ENCODE measurements at places on chromosomes 12 and 14.

GRCh38 chr12:18468246-18469075 is 207.1 kb downstream of the PIK3C2G start:
- DNase-seq = no peak

GRCh38 chr14:60563113-60563512 is 54.2 kb downstream of the SIX6 start:
- DNase-seq = no peak

- DNase-seq = no peak
Measured at GRCh38 chr14:22980672-22981089, 1.7 kb downstream of the AJUBA start.

GRCh38 chr12:5581019-5581418 is 149.1 kb downstream of the NTF3 start:
- DNase-seq = no peak

DNA sequence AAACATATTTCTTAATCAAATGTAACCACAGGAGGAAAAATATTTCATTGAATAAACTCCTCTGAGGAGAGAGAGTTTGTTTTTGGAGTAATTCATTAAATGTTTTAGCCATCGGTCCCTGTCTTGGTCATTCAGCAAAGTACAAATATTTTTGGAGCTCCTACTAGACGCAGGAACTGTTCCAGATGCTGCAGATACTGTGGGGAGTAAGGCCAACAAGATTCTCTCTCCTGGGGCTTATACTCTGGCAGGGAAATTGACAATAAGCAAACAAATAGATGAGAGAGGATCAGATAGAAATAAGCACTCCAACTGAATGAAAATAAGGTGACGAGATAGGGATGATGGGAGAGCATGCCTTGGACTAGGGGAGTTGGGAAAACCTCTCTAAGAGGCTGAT is 264.1 kb downstream of the TTC8 start:
- no peak for DNase-seq

DNA sequence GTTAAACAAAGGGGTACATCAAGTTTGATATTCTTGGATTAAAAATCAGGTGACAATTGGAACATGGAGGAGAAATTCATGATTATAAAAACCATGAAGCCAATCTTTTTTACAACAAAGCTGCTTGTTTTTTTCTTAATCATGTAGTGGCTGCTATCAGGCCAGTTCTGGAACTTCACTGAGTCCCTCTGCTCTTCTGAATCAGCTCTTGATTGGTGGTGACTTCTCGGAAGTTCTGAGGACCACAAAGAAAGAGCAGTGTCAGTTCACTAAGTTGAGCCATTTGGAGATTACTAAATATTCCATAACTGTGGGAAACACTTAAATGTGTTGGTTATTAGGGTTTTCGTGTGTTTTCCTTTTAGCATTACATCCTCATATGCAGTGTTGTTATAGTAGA is 8.5 kb downstream of the EIF4B start:
- DNase-seq = no peak

DNA sequence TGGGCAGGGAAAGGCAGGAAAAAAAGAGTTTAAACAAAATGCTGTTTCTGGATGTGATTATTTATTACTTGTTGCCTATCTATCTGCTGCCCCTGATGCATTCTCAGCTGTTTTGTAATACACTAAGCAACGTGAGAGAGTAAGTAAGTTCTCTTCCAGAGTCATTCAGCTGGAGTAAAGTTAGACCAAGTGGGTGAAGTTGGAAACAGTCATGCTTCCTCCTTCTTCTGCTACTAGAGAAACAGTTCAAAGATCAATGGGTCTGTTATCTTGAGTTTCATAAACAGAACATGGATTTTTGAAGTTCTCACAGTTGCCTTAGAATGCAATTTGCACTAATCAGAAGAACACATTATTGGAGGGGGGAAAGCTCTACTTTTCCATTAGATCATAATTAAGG is 279.3 kb downstream of the EGLN3 start:
- DNase-seq = no peak

GRCh38 chr12:11553871-11554533 is 95.5 kb upstream of the ETV6 start:
- peak; percentile 0 for DNase-seq

DNA sequence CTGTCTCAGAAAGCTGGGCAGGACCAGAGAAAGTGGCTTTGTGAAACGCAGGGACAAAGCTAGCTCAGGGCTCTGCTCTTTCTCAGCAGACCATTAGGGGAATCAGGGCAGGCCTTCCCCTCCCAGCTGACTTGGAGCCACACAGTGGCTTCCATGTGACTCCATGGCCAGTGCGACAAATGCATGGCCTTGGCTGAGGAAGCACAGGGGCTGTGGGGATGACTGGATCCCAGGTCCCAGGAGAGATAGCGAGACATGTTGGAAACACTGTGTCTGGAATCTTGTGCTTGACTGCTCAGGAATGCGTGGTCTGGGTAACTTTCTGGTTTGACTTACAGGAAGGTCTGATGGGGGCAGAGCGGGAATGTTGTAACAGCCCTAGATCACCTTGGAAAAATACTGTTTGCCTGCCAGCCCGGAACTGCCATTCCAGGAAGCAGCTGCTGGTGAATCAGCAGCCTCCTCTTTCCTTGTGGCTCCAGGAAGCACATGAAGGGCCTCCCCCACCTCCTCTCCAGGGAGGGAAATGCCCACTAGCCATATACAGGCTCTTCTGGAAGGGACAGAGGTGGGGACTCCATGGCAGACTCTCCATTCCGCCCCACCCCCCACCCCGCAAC is 133.5 kb upstream of the HIF1A start:
- no peak for DNase-seq

DNA sequence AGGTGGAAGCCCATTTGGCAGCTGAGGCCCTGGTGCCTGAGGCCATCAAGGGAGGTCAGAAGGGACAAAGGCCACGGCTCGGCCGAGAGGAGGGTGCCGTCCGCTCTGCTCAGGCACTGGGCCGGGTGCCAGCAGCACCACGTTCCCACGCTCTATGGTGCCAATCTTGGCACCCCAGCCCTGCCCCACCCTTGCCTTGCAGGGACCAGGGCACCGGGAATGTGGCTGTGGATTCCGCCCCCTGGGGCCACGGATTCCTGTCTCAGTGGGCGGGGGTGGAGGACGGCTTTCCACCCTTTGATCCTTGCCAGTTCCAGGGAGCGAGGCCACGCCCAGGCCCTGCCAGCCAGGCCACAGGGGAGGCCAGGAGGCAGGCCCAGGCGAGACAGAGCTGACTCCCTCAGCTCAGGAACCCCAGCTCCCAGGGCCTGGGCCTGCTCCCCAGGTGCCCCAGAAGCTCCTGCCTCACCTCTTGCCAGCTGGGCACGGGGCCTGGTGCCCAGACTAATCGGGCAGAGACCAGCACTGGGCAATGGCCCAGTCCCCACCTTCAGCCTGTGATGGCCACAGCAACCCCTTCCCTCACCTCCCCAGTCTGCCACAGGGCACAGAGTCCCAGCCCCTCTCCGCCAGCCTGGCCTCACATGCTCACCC is 26.4 kb upstream of the GPR132 start:
- DNase-seq = no peak

DNA sequence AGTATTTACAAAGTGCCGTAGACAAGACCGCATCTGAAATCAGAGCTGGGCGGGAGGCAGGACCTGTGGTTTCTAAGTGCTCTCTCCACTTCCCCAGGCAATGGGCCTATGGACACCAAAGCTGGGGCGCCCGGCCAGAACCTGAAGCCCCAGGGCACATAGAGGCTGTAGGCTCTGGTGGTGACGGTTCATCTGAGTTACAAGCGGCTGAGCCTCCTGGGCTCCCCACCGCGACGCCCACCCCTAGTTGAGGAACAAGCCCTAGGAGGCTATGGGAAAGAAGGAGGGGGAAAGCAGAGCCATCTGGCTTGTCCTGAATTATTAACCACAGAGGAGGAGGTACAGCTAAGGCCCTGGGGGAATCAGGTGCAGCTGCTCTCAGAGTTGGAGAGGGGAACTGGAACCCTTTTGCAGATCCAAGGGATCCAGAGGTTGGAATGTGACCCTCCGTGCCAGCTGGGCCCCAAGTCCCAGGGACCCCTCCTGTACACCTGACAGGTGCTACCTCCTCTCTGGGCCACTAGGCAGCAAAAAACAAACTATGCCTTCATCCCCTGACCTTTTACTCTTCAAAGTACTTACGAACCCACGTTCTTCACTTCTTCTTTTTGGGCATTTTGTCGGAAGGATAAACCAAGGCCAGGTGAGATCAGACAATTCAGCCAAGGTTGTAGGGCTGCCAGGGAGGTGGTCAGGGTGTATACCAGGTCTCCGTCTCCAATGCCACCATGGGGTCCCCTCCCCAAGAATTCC is 77.2 kb downstream of the ARL6IP4 start:
- DNase-seq = peak; percentile 79

DNA sequence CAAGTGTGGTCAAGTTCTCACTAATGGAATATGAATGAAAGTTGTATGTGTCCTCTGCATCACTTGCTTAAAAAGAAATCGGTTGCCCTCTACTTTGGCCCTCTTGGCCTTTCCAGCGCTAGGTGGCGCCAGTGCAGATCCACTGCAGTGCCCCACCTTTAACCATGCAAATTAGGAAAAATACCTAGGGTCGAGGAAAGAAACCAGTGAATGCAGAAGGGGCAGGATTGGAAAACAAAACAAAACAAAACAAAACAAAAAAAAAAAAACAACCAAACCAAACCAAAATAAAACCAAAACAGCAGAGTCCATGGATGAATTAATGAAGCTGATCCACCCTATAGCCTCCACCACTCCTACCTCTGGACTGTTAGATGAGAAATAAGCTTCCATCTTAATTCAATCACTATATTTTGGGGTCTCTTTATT is 12.9 kb upstream of the NEMF start:
- DNase-seq = peak; percentile 25

DNA sequence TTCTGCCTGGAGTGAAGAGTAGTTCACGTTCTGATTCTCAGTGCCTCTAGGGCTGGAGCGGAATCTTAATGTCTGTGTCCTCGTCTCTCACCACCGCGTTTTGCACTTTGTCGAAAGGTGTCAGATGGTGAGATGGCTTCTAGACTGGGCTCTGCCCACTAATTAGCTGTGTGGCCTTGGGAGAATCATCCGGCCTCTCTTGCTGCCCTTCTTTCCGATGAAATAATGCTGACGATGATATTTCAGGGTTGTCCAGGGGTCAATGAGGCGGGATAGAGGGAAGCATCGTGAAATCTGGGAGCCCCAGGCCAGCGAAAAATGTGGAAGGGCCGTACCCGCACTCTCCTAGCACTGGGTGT is 811 bp upstream of the GALNT16 start:
- DNase-seq = no peak

DNA sequence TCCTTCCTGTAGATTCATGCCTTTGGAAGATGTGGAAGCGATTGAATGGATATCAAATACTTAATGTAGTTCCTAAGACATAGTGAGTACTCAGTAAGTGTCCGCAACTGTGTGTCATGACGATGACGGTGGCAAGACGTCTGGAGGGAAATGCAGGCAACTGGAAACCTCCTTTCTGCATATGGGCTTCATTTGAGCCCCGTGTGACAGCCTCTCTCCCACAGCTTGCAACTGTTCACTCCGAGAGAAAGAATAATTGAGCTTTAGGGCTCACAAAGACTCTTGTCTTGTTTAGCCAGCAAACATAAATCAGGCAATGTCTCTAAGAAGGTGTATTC is 6.9 kb downstream of the CFAP251 start:
- DNase-seq = no peak

GRCh38 chr14:79822034-79822433 is 389.3 kb downstream of the DIO2 start:
- DNase-seq = no peak

GRCh38 chr14:105309371-105309770 is 5.2 kb upstream of the PACS2 start:
- no peak for DNase-seq

DNA sequence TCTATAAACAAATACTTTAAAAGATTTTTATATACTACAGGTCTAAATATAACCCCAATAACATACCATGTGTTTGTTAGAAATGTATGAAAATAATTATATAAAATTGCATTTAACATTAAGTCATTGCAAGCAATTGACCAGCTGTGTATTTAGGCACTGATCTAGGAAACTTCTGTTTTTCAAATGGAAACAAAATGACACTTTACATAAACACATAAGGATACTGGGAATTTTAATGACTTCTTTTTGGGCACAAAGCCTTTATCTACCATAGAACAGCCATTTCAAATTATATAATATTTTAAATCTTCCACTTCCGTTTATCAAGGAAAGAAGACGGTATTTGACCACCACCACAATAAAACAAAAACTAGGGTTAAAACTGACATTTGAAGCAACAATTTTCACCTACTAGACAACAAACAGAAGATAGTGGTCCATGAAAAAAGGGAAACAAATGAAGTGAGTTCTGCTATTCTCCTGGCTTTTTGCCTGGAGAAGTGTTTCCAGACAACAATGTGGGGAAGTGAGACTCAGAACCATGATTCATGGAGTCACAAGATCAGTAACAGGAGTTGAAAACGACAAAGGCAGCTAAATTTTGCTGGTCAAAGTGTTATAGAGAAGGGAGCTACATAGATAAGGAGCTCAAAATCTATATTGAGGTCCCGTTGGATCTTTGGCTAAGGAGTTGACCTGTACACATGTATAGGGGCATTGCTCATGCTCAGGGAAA is 475.1 kb downstream of the TRHDE start:
- no peak for DNase-seq

DNA sequence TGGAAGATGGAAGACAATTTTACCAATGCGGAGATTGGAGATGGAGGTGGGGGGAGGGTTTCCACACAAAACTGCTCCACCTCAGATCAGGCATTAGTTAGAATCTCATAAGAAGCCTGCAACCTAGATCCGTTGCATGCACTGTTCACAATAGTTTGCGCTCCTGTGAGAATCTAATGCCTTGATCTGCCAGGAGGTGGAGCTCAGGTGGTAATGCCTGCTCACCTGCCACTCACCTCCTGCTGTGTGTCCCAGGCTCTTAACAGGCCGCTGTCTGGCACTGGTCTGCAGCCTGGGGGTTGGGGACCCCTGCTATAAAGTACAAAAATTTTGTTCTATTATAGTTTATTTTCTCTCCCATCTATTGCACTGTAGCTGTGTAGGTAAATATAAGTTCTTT is 84.9 kb upstream of the FOXG1 start:
- no peak for DNase-seq

DNA sequence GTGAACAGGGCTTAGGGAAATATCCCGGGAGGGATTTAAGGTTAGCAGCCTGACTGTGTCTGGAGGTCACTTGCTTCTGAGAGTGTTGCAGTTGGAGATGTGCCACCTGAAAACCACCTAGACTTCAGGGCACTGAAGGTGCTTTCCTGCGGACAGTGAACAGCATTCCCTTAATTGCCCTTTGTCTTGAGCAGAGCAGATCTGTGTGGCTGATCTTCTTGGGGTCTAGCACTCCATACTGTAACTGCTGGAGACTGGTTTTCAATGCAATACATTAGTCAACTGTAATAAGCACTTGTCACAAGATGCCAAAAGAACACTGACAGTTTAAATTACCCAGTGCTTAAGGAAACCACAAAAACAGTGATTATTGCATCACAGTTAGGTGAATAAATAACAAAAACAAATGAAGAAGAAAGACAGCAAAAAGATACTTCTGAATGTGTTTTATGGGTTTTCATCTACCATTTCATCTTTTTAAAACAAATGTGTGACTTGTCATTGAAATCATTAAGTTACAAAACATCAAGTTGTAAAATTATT is 111.8 kb downstream of the PRIMA1 start:
- no peak for DNase-seq

- no peak for DNase-seq
Measured at GRCh38 chr14:105817971-105818711, 291.8 kb downstream of the TMEM121 start.

Data from DMS 273 treated with DMSO at 0.1 percent for 48 hours (cell line).